ENCODE measurements at places on chromosomes 2 and 18.

- peak; percentile 91 for DNase-seq
These were observed 30.4 kb upstream of the GMCL1 start for GRCh38 chr2:69798909-69799526.

- DNase-seq = no peak
These were observed 86.9 kb upstream of the SERPINE2 start for GRCh38 chr2:224126003-224126402.

GRCh38 chr2:453132-453531 lies 165.2 kb upstream of the ALKAL2 start:
- DNase-seq = no peak

GRCh38 chr2:217033186-217033585 lies 173.3 kb upstream of the TNP1 start:
- no peak for DNase-seq

Measured in choroid plexus epithelial cell (primary cell).